Stimulated activated CD8-positive, alpha-beta memory T cell treated with anti-CD3 and anti-CD28 coated beads, Interleukin-7, amount 100 ng/mL, for 4 hours (primary cell): ENCODE measurements at places on chromosomes 7 and 10.

GRCh38 chr7:32462977-32463376 is 27.2 kb downstream of the LSM5 start:
- no peak for DNase-seq

- DNase-seq = no peak
Observed at GRCh38 chr10:6045878-6046772, 16.0 kb downstream of the IL2RA start.

- no peak for DNase-seq
Observed at GRCh38 chr10:6875269-6875865, 295.3 kb upstream of the PRKCQ start.

DNA sequence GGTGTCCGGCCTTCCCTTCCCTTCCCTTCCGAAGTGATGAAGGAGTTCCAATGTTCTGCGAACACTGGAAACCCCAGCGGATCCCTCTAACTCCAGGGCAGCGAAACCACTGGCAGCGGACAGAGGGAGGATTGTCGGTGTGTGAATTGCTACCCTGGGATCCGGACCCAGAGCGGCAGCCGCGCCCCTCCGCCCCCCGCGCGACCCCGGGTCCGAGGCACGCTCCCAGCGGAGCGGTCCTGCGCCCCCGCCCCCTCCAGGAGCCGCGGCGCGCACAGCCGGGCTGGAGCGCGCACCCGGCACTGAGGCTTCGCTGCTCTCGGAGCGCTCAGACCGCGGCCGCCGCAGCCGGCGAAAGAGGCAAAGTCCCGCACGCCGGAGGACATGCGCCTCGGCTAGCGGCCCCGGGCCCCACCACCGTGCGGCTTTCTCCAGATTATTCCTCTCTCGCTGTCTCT is at the start of gene PTPRZ1:
Gene PTPRZ1 (plus strand): TSS at position 331 of the 458 bp plus-strand sequence. CDS start 339 bp downstream, outside the sequence.
- DNase-seq = no peak

GRCh38 chr10:91883549-91884444 is 25.5 kb downstream of the FGFBP3 start:
- DNase-seq = no peak

DNA sequence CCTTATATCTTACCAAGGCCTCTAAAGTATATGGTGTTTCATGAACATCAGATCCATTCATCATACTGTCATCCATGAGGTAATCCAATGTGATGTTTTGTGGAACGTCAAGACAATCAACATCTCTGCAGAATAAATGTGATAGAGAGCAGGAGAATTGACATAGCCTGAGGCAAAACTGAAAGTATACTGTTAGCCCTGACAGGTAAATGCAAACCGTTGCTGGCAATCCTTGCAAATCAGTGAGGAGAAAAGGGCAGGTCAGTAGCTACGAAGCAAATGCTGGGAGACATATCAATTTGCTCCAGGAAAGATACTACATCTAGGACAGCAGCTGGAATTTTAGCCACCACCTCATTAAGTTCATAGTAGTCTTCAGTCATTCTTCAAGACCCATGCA is 4.5 kb upstream of the CCDC3 start:
- no peak for DNase-seq

DNA sequence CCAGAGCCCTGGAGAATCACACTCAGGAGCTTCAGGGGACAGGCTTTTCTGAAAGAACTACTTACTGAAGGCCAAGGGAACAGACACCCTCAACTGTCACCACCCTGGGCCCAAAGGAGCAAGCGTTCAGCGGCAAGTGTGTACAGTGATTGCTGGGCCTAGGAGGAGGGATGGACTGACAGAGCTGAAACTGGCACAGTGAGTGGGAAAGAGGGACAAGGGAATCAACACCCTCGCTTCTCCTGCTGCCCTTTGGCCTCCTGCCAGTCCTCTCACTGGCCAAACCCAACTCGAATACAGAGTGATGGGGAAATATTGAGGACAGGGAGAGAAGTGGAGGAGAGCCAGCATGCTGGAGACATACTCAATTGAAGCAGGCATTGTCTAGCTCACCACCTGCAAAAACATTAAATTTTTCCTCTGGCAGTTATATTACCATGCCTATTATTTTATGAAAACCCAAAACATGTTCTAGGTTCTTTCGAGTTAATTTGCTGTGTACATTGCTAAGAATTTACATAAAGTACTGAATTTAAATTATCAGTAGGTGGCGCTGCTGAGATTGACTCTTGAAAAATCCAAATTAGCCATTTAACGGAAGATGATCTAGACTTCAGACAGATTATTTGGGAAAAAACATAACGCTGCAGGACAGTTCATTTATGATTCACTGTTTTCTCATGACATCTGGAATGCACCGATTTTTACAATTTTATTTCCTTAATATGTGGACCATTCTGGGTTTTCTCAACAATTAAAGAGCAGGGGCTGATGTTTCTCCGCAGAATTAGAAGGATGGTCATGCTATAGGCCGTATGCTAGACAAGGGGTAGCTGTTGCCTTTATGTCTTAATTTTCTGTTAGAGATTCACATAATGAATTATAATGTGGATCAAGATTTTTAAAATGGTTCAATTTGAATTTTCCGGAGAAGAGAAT is 14.7 kb upstream of the TMEM236 start:
- no peak for DNase-seq

GRCh38 chr7:3893151-3893788 is 592.2 kb downstream of the SDK1 start:
- DNase-seq = no peak

DNA sequence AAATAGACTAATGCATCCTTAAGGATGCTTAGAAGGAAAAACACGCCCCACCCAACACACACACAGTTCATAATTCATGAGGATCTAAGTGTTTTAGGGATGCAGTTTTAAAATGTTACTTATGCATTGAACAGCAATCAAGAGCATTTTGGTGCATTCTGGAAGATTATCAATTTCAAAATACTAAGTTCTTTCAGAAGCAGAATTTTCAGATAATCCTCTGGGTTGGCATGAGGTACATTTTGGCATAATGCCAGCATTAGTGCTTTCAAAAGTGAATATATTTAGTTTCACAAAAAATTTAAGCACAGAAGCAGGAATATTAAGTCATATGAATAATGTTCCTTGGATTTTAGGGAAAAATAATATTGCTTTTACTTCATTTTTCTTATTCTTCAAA is 937.1 kb downstream of the REEP3 start:
- DNase-seq = no peak

DNA sequence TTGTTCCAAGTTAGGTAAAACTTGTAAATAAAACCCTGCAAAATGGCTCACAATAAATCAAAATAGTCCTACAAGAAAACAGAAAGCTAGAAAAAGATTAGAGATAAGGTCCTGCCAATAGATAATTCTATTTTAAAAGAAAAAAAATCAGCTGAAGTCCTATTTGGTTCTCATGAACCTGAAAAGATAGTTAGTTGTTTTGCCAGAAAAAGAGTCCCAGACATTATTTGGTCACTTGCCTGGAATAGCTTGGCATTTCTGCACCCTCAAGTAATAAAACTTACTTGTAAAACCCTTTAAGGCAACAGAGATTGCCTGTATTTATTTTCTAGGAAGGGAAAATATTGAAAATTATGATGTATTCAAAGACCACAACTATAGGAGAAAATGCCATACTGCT is 47.7 kb downstream of the LRRN3 start:
- DNase-seq = no peak

GRCh38 chr7:45924283-45924682 is 3.2 kb upstream of the IGFBP3 start:
- no peak for DNase-seq

DNA sequence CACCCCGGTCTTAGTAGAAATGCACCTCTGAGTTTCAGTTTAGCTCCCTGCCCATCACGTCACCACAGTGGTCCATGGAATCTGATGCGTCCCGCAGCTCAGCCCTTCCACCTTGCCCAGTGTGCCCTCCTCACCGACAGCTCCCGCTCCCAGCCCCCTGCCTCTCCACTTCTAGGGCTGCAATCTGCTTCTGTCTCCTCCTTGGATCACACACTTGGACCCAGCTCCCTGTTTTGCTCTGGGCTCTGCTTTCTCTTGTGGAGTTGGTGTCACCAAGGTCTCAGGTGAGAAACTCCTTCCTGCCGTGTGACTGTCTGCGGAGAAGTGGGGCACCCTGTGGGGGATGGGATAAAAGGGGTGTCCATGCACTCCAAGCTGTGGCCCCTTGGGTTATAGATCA is 37.9 kb downstream of the GPR26 start:
- DNase-seq = no peak

DNA sequence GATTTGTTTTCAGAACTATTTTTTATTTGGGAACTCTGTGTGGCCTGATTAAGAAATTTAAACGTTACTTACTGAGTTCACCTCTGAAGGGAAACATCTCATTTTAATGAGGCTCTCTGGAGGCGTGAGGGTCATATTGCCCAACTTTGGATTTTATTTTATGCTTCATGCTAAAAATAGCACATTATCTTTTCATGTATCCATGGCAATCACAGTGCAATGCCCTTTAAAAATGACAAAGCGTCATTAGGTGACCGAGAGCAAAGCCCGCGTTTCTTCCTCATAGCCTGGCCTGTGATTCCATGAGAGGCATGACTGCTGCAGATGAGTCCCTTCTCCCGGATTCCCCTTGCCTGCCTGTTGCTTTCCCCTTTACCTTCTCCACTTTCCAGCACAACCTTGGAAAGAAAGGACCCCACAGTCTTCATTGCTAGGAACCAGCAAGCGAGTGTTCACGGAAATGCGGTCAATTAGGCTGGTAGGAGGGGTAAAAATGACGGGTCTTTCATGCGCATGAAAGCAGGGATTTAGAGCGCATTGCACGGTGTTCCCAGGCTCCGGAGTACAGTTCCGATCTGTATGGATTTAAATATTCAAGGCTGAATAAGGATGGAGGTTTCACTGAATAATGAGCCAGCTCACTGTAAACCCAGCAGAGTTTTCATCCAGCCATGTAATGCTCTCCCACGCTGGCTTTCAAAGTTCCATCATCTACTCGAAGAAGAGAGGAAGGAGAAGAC is 98.2 kb upstream of the PITRM1 start:
- DNase-seq = no peak
